Pancreas (tissue), 10 donors: ENCODE measurements at places on chromosomes 1 and 21.
A peak's percentile ranks its signal among the peaks of the same experiment; 100 is the strongest.

- DNase-seq: no peak
Measured at GRCh38 chr1:85268801-85269585, 7.4 kb downstream of the BCL10 start.

DNA sequence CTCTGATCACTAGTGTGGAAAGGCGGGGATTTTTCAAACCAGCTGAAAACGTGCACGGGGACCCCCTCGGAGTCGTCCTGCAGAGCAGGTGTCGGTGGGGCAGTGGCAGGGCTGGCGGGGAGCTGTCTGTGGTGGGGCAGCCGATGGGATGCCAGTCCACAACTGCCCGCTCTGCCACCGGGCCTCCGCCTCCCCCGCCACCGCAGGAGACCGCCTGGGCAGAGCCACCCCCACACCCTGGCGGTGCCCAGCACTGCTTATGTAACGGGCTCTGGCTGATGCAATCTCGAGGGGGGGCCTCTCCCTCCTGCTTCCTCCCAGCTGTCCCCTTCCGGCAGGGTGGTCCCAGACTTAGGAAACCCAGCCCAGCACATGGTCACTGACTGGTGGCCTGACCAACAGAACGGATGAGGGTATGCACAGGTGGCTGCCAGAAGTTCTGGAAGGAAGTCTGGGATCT is 9.3 kb downstream of the CHD5 start:
- no peak for DNase-seq

DNA sequence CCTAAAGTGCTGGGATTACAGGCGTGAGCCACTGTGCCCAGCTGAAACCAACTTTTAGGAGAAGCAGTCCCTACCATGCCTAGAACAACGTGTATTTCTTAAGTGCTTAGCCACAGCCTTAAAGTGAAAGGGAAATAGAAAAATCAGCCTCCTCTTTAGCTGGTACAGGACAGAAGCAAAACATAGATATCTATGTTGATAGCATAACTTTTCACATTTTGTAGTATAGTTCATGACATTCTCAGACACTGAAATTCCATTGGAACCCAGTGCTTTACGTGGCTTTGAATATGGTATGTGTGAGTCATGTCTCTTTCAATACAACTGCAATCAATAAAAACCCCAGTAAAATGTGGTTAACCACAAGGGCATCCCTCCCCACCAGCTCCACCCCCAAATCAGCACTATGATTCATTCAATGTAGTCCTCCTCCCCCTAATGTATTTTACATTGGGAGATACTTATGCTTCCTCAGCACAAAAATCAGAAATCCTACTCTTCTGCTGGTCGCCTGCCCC is 32.1 kb downstream of the TGFB2 start:
- DNase-seq: no peak

GRCh38 chr1:27878787-27879335 is 6.5 kb downstream of the THEMIS2 start:
- DNase-seq: no peak

DNA sequence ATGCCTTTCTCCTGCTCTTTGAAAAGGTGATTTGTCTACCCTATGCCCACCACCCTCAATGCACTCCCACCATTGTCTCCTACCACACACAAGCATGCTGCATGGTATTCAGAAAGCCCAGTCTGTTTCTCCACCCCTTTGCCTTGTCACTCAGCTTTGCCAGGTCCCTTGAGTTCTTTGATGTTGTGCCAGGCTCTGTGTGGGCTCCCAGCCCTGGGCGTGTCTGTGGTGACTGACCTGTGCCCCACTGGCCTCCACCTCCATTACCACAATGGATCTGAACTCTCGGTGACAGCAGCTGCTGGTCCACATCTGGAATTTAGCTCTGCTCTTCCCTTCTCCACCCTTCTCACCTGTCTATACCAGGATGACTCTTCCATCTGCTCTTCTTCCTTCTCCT is 34.9 kb downstream of the ATP2B4 start:
- peak; percentile 79 for DNase-seq

DNA sequence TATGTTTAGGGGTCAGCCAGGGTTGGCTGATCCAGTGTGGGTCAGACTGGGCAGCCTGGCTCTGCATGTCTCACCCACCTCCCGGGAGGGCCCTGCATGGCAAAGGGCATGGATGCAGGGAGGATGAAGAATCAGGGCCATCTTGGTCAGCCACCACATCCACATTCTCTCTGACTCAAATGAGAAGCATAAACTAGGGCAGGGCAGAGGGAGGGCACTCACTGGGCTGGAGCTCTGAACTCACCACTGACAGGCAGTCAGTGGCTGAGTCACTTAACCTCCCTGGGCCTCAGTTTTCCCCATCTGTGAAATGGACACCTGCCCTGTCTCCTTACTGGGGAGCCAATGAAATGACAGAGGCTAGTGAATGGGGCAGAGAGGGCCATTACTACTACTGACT is 4.3 kb upstream of the CELA2A start:
- DNase-seq: no peak

GRCh38 chr21:36207577-36208320 is 51.1 kb downstream of the DOP1B start:
- DNase-seq: no peak

DNA sequence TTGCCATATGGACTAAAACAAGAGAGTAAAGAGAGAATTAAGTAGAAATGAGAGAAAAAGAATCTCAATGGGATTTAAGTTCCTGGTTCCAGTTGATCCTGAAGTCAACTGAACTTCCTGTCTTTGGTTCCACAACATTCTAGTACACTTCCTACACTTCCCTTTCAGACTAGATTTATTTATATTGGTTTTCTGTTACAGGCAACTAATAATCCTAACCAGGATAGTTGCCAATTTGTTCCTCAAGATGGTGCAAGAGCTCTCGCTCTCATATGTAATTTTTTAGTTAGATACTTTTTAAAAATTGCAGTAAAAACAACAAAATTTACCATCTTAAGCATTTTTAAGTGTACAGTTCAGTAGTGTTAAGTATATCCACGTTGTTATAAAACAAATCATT is 28.8 kb upstream of the TRIM45 start:
- no peak for DNase-seq

DNA sequence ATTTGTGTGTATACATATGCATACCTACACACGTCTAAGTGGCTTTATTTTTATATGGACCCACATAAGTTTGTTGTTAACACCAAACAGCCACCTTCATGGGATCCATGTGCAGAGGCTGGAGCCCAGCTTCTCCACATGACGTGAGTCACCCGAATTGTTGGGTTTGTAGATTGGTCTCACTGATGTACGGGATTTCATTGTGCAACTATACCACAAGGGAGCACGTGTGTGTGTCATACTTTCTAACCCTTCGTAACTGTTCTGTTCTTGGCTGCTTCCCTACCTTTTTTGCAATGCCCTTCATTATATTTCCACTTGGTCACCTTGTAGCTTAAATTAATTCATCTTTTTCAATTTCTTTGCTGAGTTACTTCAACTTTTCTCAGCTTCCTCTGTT is 21.0 kb downstream of the SPRTN start:
- no peak for DNase-seq

DNA sequence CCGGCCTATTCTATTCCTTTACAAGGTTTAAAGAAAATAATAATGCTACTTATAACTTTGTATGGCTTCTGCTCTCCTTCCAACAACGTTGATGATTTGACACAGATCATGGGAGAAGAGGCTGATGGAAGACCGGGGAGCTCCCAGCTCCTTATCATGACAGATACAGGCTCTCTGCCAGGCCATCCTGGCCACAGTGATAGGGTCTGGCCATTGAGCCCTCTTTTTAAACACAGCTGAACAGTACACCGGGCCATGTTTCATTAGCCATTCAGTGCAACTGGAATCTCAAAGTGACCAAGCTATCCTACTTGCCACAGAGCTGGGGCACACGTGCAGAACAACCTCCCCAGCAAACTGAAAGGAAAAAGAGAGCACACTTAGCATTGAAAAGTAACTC is 34.9 kb downstream of the DNAJC11 start:
- no peak for DNase-seq

DNA sequence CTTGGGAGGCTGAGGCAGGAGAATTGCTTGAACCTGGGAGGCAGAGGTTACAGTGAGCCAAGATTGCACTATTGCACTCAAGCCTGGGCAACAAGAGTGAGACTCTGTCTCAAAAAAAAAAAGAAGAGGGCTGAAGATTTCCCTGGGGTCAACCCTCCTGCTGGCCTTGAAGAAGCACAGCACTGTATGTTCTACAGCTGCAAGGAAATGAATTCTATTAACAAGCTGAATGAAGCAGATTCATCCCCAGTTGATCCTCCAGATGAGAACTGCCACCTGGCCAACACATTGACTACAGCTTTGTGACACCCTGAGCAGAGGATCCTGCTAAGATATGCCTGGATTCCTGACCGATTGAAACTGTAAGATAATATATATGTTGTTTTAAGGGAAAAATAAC is 129.5 kb downstream of the ADSS2 start:
- no peak for DNase-seq

DNA sequence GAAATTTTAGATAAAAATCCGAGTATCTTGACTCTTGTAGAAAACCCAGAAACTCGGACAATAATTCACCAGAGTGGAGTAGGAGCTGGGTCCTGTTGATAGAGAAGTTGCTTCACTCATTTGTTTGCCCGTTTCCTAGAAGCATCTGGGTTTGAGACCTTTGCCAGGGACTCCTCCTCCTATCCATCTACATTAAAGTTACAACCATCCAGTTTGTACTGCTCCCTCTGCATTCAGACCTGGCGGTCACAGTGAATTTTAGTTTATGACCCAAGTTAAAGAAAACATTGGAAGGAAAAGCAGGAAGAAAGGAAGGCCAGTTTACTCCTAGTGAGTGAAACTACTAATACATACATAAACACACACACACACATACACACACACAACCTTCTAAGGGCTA is 64.6 kb downstream of the CLDN17 start:
- DNase-seq: no peak

GRCh38 chr1:214553142-214553710 is 1.8 kb upstream of the PTPN14 start:
- no peak for DNase-seq

GRCh38 chr1:72845381-72845780 is 563.0 kb upstream of the NEGR1 start:
- no peak for DNase-seq

DNA sequence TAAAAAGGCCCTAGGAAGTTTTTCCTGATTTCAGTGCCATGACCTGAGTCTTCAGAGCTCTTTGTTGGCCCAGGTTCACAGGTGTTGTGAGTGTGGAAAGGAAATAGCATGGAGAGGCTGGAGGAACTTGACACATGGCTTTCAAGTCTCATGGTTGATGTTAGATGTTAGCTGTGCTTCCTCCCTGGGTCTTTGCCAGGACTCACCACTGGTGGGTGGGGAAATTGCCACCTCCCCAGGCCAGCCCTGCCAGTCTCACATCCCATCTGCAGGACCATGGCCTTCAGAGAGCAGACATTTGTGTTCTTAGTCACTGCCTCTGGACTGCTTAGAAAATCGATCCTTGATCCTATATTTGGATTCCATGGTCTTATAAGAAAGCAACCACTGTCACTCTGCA is 383.2 kb downstream of the DISC1 start:
- no peak for DNase-seq

DNA sequence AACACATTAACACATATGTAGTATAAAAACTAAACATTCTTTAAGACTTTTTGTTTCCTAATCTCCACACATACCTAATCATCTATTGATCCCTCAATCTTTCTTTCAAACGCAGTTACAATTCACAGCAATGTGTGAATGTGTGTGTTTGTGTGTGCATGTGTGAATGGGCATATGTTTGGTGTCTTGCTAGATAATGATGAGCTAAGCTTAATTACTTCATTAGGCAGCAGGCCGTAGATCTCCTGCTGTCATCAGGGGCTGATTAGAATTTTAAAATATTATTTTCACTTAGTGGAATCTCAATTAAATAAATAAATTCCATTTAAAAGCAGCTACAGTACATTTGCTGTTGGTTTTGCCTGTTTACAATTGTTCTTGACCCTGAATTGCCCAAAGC is 187.8 kb upstream of the LHX8 start:
- DNase-seq: no peak

- no peak for DNase-seq
Measured at GRCh38 chr21:41955516-41955915, 1.7 kb upstream of the C2CD2 start.

GRCh38 chr21:27112186-27112585 is 145.3 kb upstream of the ADAMTS5 start:
- DNase-seq: no peak

GRCh38 chr1:94636624-94637023 is 95.1 kb upstream of the F3 start:
- DNase-seq: no peak

GRCh38 chr1:44250068-44250781 is 37.0 kb downstream of the DMAP1 start:
- DNase-seq: no peak

DNA sequence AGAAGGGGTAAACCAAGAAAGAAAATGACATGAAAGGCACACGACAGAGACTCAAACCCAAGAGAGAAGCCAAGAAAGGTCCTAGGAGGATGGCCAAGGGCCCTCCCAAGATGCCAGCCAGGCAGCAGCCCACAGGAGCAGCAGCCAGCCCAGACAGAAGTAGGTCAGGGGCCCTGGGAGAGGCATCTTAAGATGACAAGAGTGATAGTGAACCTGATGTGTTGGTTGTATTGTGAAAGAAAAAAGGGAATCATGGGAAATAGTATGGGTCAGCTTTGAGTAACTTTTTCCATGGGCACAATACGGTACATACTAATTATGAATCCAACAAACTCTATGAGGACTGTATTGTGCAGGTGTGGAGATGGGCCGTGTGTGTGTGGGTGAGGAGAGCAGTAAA is 3.3 kb downstream of the CCSAP start:
- no peak for DNase-seq

- DNase-seq: no peak
Measured at GRCh38 chr1:52122384-52122783, 19.5 kb upstream of the ZFYVE9 start.

GRCh38 chr1:228905701-228906101 is 170.4 kb downstream of the RHOU start:
- DNase-seq: no peak

GRCh38 chr1:34858901-34859445 is 576 bp downstream of the SMIM12 start:
- no peak for DNase-seq

- no peak for DNase-seq
Measured at GRCh38 chr21:42367367-42368165, 1.2 kb upstream of the TFF1 start.
